ENCODE measurements at places on chromosomes 13 and 19. TPM values are rescaled to one million over a fixed set of nuclear protein-coding genes. Genes with fewer than 3 reads are reported as not detected.

Gene PRPF31
- total RNA-seq, result 59.7 TPM

Gene ZNF582
- total RNA-seq, result 3.9 TPM

Gene LILRB2
- not detected for total RNA-seq

- no peak overlapping the region for H3K4me3 ChIP-seq
- peaks cover 48% of the 10 kb centered on the region for H3K27me3 ChIP-seq
- no peaks in the 10 kb centered on the region for H3K36me3 ChIP-seq
These were observed 459 bp upstream of the GRIN2D start for GRCh38 chr19:48392860-48393558.

- no peak for DNase-seq
- H3K4me1 ChIP-seq, result peaks cover 8% of the 10 kb centered on the region
- H3K36me3 ChIP-seq, result no peaks in the 10 kb centered on the region
- H3K27me3 ChIP-seq, result no peaks in the 10 kb centered on the region
- H3K27ac ChIP-seq, result no peak overlapping the region
- no peak overlapping the region for H3K4me3 ChIP-seq
These were observed 81.1 kb downstream of the COL4A1 start for GRCh38 chr13:110225609-110226574.

DNA sequence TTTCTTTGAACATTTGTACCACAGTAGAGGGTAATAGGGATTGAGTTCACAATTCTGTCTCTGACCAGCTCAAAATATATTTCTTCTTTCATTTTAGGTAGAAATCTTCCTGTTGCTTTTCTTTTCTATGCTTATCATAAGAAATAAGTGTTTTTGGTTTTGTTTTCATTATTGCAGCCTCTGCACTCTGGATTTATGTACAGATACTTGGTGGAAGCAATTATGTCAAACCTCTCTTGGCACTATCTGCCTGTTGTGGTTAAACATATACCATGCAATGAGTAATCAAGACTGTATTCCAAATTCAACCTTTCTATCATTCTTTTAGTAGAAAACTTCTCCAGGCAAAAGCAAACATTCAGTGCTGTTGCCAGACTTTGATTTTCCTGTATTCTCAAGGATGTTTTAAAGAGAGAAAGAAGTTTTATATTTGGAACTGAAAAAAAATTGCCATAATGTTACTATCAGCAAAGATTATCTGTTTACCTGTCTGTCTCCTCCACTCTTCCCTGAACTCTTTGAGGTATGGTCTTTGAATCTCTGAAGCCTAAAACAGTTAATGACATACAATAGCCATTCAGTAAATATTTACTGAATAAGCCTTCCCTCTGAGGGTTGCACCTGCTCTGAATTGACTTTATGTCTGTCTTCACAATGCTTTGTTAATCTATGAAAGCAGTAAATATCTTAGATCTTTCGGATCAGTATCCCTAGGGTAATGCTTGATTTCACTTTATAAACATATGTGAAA lies 612.5 kb upstream of the PRR20A start:
- H3K27ac ChIP-seq, result no peak overlapping the region
- H3K27me3 ChIP-seq, result no peaks in the 10 kb centered on the region
- H3K4me1 ChIP-seq, result peaks cover 6% of the 10 kb centered on the region
- no peak overlapping the region for H3K4me3 ChIP-seq
- no peak for DNase-seq

- H3K4me1 ChIP-seq, result peaks cover 6% of the 10 kb centered on the region
- H3K36me3 ChIP-seq, result no peaks in the 10 kb centered on the region
- peak; percentile 64 for DNase-seq
These were observed 83.1 kb downstream of the ALOX5AP start for GRCh38 chr13:30818323-30818960.

- H3K27ac ChIP-seq, result no peak overlapping the region
- H3K4me1 ChIP-seq, result no peaks in the 10 kb centered on the region
- DNase-seq, result no peak
- H3K36me3 ChIP-seq, result no peaks in the 10 kb centered on the region
- H3K4me3 ChIP-seq, result no peak overlapping the region
- H3K27me3 ChIP-seq, result no peaks in the 10 kb centered on the region
These were observed 901.4 kb downstream of the EFNB2 start for GRCh38 chr13:105634059-105634458.

- no peaks in the 10 kb centered on the region for H3K36me3 ChIP-seq
- no peaks in the 10 kb centered on the region for H3K27me3 ChIP-seq
- H3K4me1 ChIP-seq, result no peaks in the 10 kb centered on the region
- no peak overlapping the region for H3K4me3 ChIP-seq
- H3K27ac ChIP-seq, result no peak overlapping the region
These were observed 157.9 kb downstream of the UQCRFS1 start for GRCh38 chr19:29054886-29055675.

- no peaks in the 10 kb centered on the region for H3K36me3 ChIP-seq
- no peak overlapping the region for H3K27ac ChIP-seq
- no peak for DNase-seq
These were observed 1683.8 kb downstream of the UQCRFS1 start for GRCh38 chr19:27529158-27529557.

DNA sequence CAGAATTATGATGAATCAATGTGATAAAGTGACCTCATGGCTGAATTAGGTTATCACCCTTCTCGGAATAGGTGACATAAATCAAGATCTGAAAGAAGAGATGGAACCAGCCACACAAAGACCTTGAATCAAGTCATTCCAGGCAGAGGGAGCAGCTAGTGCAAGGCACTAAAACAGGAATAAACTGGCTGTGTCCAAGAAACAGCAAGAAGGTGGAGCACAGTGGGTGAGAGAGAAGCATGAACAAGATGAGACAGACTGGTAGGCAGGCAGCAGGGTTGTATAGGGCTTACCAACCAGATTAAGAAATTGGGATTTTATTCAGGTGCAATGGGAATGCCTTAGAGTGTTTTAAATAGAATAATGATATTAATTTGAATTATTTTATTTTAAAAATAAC lies 470.3 kb downstream of the PCDH20 start:
- H3K27me3 ChIP-seq, result no peaks in the 10 kb centered on the region
- no peaks in the 10 kb centered on the region for H3K4me1 ChIP-seq
- H3K36me3 ChIP-seq, result no peaks in the 10 kb centered on the region
- DNase-seq, result no peak
- H3K4me3 ChIP-seq, result no peak overlapping the region
- H3K27ac ChIP-seq, result no peak overlapping the region

DNA sequence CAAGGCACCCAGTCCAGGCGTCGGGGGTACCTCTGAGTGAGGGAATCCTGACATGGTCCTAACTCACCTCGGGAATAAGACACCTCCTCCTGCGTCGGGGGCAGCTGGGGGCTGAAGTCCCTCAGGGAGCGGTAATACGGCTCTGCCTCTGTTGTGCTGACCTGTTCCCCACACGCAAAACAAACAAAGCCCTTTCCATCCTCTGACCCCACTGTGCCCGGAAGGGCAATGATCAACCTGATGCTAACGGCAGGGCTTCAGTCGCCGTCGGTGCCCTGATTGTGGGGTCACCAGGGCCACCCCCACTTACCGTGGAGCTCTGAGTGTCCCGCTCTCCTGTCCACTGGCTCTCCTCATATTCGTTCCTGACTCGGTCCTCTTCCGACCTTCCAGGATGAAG lies 18.3 kb upstream of the PRODH2 start:
- no peaks in the 10 kb centered on the region for H3K4me1 ChIP-seq
- no peak overlapping the region for H3K4me3 ChIP-seq
- no peak overlapping the region for H3K27ac ChIP-seq
- DNase-seq, result no peak

Gene HAUS5
- 6.3 TPM for total RNA-seq

- no peaks in the 10 kb centered on the region for H3K36me3 ChIP-seq
- H3K4me1 ChIP-seq, result no peaks in the 10 kb centered on the region
- H3K4me3 ChIP-seq, result no peak overlapping the region
- DNase-seq, result no peak
- H3K27ac ChIP-seq, result no peak overlapping the region
These were observed 5.2 kb downstream of the ZFR2 start for GRCh38 chr19:3863648-3864047.

Gene ZNF850
- 3.3 TPM for total RNA-seq

- H3K4me3 ChIP-seq, result peak overlapping the region; percentile 78
- H3K36me3 ChIP-seq, result no peaks in the 10 kb centered on the region
- H3K27ac ChIP-seq, result peak overlapping the region; percentile 93
- peaks cover 13% of the 10 kb centered on the region for H3K4me1 ChIP-seq
- H3K27me3 ChIP-seq, result no peaks in the 10 kb centered on the region
These were observed 603 bp downstream of the ZC3H13 start for GRCh38 chr13:46051968-46052318.

DNA sequence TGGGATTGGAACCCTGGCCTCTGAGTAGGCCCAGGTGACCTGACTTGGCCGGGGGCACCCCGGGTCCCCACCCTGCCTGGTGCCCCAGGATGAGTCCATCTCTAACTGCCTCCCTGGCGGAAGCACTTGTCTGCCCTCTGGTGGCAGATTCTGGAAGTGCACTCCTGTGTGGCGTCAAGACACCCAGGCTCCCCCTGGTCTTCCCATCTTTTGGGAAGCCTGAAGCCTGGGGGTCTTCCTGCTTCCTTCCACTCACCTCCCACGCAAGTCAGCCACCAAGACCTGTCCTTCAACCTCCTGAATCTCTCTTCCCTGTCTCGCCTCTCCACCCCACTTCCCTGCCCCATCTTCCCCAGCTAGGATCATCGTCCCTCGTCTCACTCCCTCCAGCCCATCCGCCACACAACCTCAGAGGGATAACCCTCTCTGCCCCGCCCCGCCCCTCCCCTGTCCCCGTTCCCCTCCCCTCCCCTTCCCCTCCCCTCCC lies 7.4 kb downstream of the RABAC1 start:
- no peaks in the 10 kb centered on the region for H3K4me1 ChIP-seq
- DNase-seq, result peak; percentile 87
- no peak overlapping the region for H3K4me3 ChIP-seq

Gene CBY2
- not detected for total RNA-seq

DNA sequence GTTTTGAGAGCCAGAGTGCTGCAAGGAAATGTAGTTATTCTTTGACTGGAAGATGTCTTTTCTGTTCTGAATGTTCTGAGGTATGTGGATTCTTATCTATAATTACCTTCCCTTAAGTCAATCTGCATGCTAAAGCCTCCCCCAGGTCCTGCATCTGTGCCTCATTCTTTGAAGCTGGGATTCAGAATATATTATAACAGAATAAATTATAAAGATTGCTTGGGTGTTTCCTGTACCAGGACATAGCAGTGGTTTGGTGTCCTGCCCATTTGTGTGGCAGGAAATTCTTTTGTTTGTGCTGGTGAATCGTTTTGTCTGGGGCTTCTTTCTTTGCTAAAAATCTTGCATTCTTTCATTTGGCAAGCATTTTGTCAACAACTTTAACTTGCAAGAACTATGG lies 60.2 kb downstream of the ITGBL1 start:
- no peak overlapping the region for H3K4me3 ChIP-seq
- no peaks in the 10 kb centered on the region for H3K36me3 ChIP-seq
- no peaks in the 10 kb centered on the region for H3K4me1 ChIP-seq
- H3K27me3 ChIP-seq, result no peaks in the 10 kb centered on the region
- DNase-seq, result no peak
- H3K27ac ChIP-seq, result no peak overlapping the region

GRCh38 chr19:16001481-16002312 lies 52.9 kb downstream of the OR10H4 start:
- DNase-seq, result no peak
- H3K4me3 ChIP-seq, result no peak overlapping the region
- H3K27me3 ChIP-seq, result no peaks in the 10 kb centered on the region
- no peaks in the 10 kb centered on the region for H3K36me3 ChIP-seq

GRCh38 chr13:112874751-112875300 lies 94.2 kb upstream of the MCF2L start:
- H3K27ac ChIP-seq, result no peak overlapping the region
- H3K27me3 ChIP-seq, result no peaks in the 10 kb centered on the region
- no peaks in the 10 kb centered on the region for H3K4me1 ChIP-seq
- no peak for DNase-seq

- no peak overlapping the region for H3K27ac ChIP-seq
- H3K4me1 ChIP-seq, result no peaks in the 10 kb centered on the region
- H3K4me3 ChIP-seq, result no peak overlapping the region
- H3K27me3 ChIP-seq, result no peaks in the 10 kb centered on the region
- no peak for DNase-seq
These were observed 2063.5 kb downstream of the PCDH9 start for GRCh38 chr13:65166675-65167074.

DNA sequence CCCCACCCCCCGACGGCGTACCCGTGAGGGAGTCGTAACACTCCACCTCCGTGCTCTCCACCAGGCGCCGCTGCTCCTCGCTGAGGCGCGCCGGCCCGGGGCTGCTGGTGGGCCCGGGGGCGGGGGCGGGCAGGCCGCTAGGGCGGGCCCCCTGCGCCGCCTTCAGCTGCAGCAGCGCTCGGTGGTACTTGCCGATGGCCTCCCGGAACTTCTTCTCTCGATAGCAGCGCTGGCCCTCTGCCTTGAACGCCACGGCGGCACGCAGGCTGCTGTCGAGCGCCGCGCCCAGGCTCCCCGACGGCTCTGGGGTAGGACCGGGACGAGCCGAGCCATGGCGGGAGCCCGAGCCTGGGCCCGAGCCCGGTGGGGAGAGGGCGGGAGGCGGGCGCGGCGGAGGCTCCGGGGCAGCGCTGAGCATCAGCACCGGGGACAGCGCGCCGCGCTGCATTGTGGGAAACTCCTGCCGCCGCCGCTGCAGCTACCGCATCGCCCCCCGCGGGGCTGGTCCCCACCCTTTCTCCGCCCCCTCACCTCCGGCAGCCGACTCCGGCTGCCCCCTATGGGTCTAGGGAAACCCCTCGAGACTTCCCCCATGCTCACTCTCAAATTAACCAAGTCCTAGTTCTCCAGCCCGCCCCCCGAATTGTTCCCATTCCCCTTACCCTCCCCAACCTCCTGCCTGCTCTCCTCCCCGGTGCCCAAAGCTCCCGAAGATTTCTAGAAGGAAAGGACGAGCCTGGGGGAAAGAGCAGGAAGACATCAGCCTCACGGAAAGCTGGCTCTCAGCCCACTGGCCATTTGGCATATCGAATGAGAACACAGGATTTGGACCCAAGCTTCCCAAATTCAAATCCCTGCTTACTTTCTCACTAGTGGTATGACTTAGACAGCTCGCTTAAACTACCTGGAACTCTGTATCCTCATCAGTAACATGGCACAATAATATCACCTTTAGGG lies at the start of gene TTC9B:
TTC9B (minus strand) TSS at position 451 of the 957 bp plus-strand sequence; CDS start at position 448, 3 bp downstream.
- peaks cover 3% of the 10 kb centered on the region for H3K4me1 ChIP-seq
- H3K27me3 ChIP-seq, result peaks cover 43% of the 10 kb centered on the region
- peak; percentile 67 for DNase-seq
- H3K36me3 ChIP-seq, result no peaks in the 10 kb centered on the region

Gene PEG3
- not detected for total RNA-seq

DNA sequence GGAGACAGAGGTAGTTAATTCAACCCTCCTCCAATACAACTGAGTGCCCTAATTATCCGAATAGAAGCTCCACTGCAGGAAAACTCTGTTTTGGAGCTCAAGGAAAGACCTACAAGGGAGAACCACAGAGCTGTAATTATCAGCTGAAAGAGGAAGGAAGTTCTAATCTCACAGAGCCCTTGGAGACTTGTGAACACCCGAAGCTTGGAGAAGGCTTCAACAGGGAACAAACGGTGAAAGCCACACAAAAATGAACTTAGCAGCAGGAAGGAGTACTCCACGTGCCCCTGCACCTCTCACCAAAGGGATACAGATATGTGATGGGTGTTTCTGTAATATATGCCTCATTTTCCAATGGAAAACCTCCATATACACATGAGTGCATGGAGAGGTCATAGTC lies 61.1 kb downstream of the IRS2 start:
- H3K4me1 ChIP-seq, result peaks cover 6% of the 10 kb centered on the region
- no peak overlapping the region for H3K4me3 ChIP-seq
- no peak overlapping the region for H3K27ac ChIP-seq
- DNase-seq, result no peak
- H3K27me3 ChIP-seq, result no peaks in the 10 kb centered on the region
- no peaks in the 10 kb centered on the region for H3K36me3 ChIP-seq

Data from hepatocyte (in vitro differentiated cells).